ENCODE measurements at places on chromosomes 3 and 15. TPM values are rescaled to one million over a fixed set of nuclear protein-coding genes. Genes with fewer than 3 reads are reported as not detected.

The ACKR2 gene
- 19.0 TPM for total RNA-seq

GRCh38 chr3:130915567-130916292 lies 21.8 kb downstream of the ATP2C1 start:
- no peak for DNase-seq

The MLF1 gene
- 21.1 TPM for total RNA-seq

DNA sequence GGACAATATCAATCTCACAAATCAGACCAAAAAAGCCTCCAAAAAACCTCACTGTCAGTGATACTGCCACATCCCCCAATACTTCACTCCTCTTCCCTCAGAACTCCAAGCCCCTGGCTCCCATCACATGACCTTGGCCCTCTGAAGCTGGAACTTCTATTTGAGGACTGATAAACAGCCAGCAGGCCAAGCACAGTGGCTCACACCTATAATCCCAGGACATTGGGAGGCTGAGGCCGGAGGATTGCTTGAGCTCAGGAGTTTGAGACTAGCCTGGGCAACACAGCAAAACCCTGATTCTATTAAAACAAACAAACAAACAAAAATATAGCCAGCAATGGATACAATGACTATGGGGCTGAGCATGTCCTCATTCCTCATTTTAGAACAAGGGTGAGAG lies 55.2 kb downstream of the MAP4 start:
- no peak for DNase-seq

The STAC gene
- total RNA-seq: 4.4 TPM

DNA sequence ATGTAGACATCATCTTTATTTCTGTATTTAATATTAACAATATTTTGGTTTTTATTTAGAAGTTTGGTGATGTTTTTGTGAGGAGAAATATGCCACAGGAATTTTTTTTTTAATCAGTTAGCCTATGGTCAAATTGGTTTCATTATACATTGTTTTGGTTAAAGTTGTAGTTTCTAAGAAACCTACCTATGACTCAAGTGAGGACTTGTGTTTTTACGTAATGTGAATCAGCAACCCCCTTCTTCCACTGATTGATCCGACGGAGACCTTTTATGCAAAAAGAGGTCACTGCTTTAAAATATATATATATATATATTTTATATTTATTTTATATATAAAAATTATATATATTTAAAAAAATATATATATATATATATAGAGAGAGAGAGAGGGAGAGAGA lies 698.1 kb downstream of the FHIT start:
- no peak for DNase-seq

DNA sequence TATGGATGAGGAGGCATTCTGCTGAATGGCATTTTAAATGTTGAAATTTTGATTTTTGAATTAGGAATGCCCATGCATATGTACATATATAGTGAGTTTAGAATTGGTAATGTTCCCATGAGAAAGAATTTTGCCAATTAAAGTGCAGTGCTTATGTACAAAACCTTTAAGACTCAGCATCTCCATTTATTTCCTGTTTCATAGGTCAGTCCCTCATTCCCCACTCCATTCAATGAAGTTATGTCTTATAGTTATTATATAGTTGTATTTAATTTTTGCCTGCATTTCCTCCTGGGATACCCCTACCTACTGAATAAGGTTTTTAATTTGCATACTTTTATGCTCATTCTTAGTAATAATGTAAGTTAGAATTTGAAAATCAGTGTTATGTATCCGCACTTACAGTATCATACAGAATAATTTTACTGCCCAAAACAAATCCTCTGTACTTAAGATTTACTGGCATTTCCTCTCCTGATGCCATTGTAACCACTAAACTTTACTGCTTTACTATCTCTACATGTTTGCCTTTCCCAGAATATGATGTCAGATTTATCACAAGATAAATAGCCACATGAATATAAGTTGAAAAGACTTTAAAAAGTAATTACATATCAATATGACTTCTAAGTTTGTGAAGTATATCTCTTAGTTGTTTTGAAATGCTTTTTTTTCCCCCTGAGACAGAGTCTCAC lies 389.1 kb upstream of the NDN start:
- DNase-seq: no peak

- DNase-seq: no peak
Observed at GRCh38 chr3:111972891-111973290, 5.9 kb upstream of the ABHD10 start.

The TGM4 gene
- not detected for total RNA-seq

The SAMMSON gene
- total RNA-seq: 3.4 TPM

GRCh38 chr3:11769704-11770476 lies 76.8 kb downstream of the TAMM41 start:
- DNase-seq: no peak

GRCh38 chr3:164452707-164453106 lies 625.6 kb downstream of the SI start:
- no peak for DNase-seq

The PLA2G4E gene
- not detected for total RNA-seq

The UPK1B gene
- total RNA-seq: 0.98 TPM

DNA sequence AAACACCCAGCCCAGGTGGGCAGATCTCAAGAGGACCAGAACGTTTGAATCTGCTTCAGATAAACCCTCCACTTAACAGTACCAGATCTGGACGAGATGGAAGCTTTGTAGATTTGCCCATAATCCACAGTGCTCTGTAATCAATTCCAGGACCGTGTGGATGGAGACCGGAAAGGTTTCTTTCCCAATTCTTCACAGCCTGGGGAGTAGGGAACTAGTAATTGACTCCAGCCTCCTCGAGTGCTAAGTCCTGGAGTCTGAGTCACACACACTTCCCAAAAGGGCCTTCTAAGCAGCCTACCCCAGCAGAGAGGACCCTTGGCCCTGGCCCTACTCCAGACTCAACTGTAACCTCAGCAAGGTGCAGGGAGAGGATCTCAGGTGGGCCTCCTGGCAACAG lies 56.2 kb upstream of the TSEN2 start:
- no peak for DNase-seq

DNA sequence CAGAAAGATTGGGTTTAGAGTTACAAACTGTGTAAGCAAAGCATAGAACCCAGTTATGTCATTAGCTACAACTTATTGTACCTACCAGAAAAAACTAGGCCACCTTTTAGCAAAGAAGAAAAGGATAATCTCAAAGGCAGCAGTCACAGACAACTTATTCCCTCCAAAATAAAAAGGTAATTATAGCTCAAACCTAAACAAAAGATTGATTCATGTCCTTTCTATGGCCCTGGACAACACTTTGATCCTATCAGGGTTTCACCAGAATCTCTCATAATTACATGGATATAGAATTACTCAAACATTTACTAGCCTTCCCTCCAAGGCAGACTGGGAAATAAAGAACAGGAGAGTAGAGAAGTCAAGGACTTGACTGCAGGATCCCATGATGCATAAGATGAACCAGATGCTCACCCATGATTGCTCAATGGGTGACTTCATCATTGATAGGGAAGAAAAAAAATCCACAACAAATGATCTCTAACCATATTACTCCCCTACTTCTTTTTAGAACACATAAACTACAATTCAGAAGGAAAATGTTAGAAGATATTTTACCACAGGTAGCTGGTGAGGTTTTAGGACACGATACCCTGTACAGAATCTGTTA lies 17.4 kb downstream of the DET1 start:
- no peak for DNase-seq

The MCCC1 gene
- total RNA-seq: 32.0 TPM

DNA sequence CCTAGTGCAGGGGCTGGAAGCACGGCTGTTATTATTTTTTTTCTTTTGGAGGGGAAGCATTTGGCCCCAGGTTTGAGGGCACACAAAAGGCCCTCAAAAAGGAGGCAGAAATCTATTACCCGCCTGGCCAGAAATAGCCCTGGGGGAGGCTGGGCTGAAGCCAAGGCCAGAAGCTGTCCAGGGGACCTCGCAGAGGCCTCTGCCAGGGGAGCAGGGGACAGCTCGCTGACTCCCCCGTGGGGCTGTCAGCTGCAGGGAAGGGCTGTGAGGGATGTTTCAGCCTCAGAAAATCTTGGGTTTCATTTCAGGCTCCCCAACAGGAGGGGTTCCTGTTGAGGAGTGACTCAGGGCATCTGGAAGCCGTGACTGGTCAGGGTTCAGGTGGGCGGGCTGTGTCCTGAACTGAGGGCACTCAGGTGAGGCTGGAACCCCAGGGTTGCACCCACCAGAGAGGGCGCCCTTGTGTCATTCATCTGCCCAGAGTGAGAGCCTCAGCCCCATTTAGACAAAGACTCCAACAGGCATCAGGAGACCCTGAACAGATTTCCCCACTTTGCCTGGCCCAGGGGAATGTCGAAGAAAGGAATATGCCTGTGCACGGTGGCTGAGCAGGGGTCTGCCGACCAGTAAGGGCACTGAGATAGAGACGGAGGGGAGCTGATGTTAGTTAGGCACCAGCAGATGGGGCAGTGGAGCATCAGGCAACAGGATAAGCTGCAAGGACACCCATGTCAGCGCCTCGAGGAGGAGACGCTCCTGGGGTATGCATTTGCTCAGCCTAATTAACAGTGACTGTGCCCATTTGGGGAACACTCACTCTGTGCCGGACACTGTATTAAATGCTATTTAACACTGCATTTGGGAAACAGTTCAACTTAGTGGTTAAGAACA lies 43.5 kb upstream of the SLC6A11 start:
- DNase-seq: no peak

GRCh38 chr3:188529228-188529627 lies 375.3 kb downstream of the LPP start:
- DNase-seq: no peak

- DNase-seq: peak; percentile 60
Observed at GRCh38 chr15:48250640-48251076, 44.6 kb downstream of the SLC12A1 start.

GRCh38 chr15:45091161-45091560 lies 22.8 kb downstream of the DUOX2 start:
- no peak for DNase-seq

GRCh38 chr15:71780115-71780976 lies 30.0 kb upstream of the NR2E3 start:
- no peak for DNase-seq

The OR5K2 gene
- total RNA-seq: not detected

- DNase-seq: no peak
Observed at GRCh38 chr3:29764041-29764440, 483.2 kb downstream of the RBMS3 start.

GRCh38 chr3:15602146-15602536 lies 596 bp downstream of the BTD start:
- no peak for DNase-seq

DNA sequence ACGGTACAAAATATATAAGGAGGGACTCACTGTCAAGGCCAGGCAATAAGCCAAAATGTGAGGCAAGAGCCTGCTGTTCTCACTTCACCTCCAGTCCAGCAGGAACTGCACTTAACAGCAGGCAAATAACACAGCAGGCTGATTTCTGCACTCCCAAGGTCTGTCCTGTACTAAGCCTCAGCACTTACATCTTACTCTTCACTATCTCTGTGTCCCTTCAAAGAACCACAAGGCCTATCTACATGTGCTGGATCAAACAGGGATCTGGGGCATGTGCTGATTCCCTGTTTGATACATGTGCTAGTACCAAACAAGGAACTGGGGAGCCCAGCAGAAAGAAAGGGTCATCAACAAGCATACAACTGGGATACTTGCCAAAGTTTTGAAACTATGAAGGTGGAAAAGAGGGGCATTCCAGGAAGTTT lies 22.2 kb downstream of the UACA start:
- DNase-seq: peak; percentile 76

The C3orf85 gene
- total RNA-seq: not detected

- DNase-seq: no peak
Observed at GRCh38 chr15:76236350-76236749, 74.9 kb downstream of the ETFA start.

The KLHL40 gene
- 0.13 TPM for total RNA-seq

GRCh38 chr15:91885714-91886270 lies 32.3 kb downstream of the SLCO3A1 start:
- DNase-seq: no peak

The SECISBP2L gene
- 599 TPM for total RNA-seq

DNA sequence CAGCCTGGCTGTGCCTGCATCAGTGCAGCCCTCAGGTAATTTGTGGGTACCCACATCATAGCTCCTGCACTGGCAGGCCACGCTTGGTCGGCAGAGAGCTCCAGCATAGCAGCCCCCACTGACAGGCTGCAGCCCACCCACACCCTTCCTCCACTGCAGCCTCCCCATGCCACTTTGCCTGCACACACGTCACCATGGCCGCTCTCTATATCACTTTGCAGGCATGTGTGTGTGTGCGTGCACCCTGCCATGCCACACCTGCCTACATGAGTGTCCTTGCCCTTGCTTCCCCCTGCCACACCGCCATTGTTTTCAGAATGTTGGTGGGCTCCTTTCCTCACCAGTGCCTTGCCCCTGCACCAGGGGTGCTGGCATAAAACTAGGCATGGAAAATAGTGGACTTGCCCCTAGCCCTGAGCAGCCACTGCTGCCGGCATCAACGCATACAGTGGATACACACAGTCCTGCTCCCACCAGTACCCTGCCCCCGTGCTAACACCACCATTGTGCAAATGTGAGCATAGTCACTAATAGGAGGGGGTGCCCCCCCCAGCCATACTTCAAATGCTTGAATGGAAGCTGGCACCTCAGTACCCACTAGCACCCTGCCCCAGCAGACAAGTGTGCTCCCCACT lies 278.7 kb upstream of the MANF start:
- DNase-seq: no peak

The ADAMTSL3 gene
- 39.1 TPM for total RNA-seq

DNA sequence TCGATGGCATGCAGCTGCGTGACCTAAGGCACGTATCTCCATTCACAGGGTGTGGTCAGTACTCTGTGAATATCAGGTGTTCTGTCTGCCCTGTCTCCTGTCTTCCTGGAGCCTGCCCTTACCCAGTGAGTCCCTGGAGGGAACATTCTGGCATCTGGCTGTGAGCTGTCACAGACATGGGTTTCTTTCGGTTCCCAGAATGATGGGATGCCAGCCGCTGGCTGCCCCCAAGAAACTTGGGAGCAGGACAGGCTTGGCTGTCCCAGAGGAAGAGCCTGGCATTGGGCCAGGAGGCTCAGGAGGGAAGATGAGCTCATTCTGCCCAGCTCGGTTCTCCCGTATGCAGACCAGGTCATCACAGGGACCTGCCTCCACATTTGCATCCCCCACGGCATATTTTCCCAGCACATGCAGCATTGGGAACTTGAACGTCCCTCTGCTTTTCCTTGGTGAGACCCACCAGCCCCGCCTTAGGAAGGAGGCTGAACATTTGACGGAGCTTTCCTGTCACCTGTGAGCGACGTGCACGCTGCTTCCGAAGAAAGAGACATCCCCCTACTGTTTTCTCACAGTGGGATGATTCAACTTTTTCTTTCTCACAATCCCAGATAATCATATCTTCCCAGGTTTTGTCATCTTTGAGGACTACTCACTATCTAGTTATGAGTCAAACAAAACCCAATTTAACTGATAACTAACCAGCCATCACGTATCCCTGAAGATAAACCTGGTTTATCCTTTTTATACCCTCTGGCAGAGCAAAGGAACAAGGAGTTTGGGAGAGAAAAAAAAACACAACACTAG lies 22.0 kb upstream of the PGPEP1L start:
- DNase-seq: peak; percentile 50
